Activated naive CD4-positive, alpha-beta T cell treated with anti-CD3 and anti-CD28 coated beads, Interleukin-2, amount 10 ng/mL, durations not matched to agents 7 days and 5 days (primary cell): ENCODE measurements at places on chromosomes 5 and 9.
A peak's percentile ranks its signal among the peaks of the same experiment; 100 is the strongest.

- peak; percentile 50 for DNase-seq
Observed at GRCh38 chr5:66757219-66757833, 161.1 kb downstream of the MAST4 start.

DNA sequence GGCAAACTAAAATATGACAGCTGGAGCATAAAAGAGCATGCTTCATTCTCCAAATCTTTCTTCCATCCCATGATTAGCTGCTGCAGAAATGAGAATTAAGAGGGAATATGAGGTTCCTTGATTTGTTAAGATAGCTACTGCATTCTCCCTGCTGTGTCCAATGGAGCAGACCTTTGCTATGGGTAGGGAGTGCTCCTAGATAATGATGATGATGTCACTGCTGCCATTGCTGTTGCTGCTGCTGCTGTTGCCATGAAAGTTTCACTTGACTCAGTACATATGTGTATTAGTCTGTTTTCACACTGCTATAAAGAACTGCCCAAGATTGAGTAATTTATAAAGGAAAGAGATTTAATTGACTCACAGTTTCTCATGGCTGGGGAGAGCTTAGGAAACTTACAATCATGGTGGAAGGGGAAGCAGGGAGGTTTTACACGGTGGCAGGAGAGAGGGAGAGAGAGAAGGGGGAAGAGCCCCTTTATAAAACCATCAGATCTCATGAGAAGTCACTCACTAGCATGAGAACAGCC is 128.9 kb downstream of the INSYN2B start:
- no peak for DNase-seq

GRCh38 chr9:126164796-126165525 is 161.7 kb upstream of the MVB12B start:
- no peak for DNase-seq

- DNase-seq: no peak
Observed at GRCh38 chr5:4977416-4978110, 162.6 kb upstream of the ADAMTS16 start.

- DNase-seq: no peak
Observed at GRCh38 chr9:32344551-32345182, 39.8 kb upstream of the ACO1 start.

GRCh38 chr5:93911609-93912008 is 170.2 kb upstream of the POU5F2 start:
- DNase-seq: no peak

GRCh38 chr9:112556497-112557442 is 70.1 kb downstream of the KIAA1958 start:
- no peak for DNase-seq

DNA sequence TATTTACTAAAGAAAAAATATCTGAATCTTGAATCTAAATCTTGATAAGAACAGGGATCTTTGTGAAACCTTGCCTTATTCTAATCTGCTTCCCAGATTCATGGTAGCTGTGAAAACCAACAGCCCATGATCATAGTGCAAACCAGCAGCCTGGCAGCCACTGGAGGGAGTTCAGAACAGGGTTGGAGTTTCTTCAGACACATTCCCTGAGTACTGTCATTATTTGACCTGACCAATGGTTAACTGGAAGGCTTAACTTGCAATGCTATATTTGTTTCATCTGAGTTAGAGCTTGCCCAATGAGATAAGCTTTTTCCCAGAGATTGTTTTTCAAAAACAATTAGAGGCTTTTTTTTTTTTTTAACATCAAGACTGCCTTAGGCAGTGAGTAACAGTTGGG is 47.8 kb downstream of the LOX start:
- DNase-seq: no peak

DNA sequence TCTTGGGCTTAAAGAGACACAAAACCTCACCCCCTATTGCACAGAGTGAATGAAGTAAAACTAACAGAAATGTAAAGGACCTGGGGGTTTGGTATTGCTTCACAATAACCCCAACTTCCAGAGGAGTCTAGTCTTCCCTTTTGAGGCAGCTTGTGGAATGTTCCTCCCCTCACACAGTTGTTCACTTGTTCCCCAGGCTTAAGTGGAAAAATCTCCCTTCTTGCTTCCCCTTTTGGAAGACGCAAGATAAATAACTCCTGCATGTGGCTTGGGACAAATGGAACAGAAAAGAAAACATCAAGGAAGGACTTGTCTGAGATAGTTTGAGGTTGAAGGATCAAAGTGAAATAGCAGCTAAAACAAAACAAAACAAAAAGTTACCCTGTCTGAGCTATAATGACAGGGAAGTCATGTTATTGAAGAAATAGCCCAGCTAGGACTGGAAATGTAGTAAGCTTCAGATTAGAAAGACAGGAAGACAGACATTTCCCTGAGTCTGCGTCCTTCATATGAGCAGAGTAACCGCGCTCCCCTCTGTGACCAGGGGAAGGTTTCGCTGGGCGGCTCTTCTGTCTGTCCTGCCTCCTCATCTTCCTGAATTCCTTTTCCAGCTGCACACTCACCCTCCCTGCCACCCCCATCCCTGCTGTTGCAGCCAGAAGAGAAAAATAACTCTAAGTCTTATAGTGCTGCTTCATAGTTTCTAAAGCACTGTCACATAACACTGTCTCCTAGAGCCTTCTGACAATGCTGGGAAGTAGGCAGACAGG is 8.8 kb downstream of the SPARC start:
- no peak for DNase-seq

GRCh38 chr9:112858005-112858404 is 32.7 kb downstream of the SLC46A2 start:
- no peak for DNase-seq

DNA sequence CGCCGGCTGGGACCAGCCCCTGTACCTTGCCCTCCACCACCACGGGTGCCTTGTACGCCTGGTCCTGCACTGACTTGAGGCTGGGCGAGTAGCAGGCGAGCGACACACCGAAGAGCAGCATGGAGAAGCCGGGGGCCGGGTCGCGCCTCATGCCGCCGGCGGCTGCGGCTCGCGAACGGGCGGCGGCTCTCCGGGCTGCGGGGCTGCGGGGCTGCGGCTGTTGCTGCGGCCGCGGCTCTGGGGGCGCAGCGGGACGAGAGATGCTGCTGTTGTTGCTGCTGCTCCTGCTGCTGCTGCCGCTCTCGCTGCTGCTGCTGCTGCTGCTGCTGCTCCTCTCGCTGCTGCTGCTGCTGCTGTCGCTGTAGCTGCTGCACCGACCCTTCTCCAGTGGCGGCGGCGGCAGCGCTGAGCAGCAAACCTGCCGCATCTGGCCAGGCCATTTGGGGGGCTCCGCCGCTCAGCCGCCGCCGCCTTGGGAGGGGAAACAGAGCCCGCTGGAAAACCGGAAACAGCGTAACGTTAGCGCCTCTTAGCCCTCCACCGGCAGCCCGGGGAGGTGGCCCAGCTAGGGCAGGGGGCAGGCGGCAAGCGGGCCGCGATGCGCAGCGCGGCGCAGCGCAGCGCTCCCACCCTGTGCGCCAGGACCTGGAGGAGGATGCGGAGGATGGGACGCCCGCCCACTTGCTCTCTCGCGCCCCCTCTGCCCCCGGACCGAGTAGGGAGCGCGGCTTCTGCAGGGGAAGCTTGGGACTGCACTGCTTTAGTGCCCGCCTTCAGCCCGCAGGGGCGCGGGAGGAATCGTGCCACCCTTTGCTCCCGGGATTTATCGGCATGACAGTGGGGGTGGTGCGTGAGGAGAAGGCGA is at the start of gene NRG2:
NRG2 (minus strand) TSS at position 657 of the 865 bp plus-strand sequence.
- peak; percentile 65 for DNase-seq

DNA sequence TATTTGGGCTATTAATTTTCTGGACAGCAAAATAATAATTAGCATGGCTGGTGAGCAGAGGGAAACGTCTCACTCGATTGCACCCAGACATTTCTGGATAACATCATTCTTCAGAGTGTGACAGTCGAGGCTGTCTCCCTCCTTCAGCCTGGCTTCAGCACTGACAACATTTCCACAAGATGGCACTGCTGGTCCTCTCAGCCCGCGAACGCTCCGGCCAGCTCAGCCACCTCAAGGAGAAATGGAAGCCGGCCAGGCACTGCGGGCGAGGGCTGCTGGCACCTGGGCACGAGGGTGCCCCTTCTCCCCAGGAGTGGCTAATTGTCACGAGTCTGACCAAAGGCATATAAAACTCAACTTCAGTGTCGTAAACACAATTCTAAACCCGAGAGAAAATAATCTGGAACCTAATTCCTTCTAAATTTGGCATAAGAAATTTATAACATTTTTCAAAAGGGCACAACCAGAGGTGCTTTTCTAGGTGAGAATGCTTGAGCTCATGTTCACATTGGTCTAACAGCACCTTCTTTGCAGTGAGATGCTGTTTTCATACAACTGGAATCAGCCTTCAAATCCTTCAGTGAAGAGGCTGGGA is 65.9 kb downstream of the DAP start:
- no peak for DNase-seq

GRCh38 chr5:11273180-11273903 is 512.3 kb upstream of the DAP start:
- no peak for DNase-seq

DNA sequence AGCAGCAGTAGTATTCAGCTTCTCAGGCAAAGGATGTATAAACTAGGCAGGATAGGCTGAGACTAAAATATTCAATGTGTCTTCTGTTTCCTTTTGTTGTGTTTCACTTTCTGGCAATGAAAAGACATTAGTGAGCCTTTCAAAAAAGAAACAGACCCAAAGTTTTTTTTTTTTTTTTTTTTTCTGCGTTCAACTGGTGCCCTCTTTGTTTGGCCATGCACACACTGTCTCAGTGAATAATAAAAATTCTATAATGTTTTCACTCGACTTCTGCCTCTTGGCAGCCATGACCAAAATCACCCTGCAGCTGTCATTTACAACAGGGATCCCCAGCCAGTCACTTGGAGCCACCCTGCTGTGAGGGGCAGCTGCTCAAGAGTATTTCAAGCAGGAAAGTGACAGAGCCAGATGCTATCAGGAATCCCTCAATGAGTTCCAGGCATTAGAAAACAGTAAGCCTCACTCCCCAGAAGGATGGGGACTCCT is 44.0 kb upstream of the MAN2A1 start:
- no peak for DNase-seq

DNA sequence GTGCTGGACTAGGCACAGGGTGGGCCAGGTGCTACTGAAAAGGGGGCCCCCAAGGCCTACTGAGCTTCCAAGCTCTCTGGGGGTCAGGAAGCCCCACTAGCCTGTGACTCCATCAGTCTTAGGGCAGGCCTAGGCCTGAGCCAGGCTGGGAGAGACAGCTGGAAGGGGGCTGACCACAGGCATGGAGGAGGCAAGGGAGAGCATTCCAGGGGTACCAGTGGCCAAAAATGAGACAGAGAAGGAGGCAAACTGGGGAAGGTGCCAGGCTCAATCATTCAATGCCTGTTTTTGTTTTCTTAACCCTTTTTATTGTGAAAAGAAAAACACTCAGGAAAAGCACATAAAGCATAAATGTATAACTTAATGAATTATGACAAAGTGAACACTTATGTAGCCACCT is 26.2 kb upstream of the TCF7 start:
- DNase-seq: peak; percentile 17

GRCh38 chr5:25500635-25501034 is 855.9 kb upstream of the CDH10 start:
- DNase-seq: no peak

GRCh38 chr5:123535648-123536047 is 23.7 kb downstream of the CSNK1G3 start:
- DNase-seq: no peak

DNA sequence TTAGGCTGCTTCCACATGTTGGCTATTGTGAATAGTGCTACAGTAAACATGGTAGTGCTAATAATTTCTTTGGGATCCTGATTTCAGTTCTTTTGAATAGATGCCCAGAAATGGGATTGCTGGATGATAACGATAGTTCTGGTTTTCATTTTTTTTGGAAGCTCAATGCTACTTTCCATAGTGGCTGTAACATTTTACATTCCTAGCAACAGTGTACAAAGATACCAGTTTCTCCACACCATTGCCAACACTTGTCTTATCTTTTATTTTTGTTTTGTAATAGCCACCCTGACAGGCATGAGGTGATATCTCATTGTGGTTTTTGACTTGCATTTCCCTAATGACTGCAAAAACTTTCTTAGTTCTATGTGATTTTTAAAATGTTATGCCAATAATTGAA is 68.8 kb upstream of the LRRC70 start:
- no peak for DNase-seq

GRCh38 chr9:64773491-64773931 is 511.5 kb downstream of the FOXD4L5 start:
- DNase-seq: no peak

DNA sequence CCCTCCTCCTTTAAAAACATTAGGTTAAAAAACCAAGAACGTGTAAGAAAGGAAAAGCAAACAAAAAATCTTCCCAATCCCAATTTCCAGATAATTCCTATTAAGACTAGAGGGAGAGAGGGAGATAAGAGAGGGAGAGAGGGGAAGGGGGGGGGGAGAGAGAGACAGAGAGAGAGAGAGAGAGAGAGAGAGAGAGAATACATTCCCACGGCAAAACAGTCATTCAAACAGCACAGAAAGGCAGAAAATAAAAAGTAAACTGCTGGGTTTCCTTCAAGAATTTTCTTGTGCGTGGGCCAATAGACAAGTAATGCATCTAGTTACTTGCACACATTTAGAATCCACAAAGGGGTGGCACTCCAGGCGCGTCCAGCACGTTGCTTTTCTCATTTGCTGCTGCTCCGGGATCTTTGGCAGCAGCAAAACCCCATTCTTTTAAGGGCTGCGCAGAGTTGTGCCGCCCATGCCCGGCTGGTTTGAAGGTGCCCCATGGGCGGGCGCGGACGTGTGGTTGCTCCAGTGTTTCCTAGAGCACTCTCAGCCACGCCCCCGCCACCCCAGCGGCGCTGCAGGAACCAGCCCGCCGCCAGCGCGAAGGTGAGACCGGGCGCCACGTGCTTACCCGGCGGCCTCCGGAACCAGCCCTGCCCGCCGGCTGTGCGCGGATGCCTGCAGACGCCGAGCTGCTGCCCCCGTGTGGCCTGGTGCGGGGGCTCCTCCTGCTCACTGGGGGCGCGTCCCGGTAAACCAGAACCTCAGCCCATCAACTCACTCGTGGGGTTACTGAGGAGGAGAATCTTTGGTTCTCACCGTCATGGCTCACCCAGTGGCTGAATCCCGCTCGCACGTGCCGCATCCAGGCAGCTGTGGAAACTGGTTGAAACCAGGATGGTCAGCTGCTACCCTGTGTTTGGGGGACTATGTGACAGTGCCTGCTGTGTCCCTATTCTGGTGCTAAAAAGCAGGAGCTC is 44.6 kb downstream of the STC2 start:
- peak; percentile 85 for DNase-seq

DNA sequence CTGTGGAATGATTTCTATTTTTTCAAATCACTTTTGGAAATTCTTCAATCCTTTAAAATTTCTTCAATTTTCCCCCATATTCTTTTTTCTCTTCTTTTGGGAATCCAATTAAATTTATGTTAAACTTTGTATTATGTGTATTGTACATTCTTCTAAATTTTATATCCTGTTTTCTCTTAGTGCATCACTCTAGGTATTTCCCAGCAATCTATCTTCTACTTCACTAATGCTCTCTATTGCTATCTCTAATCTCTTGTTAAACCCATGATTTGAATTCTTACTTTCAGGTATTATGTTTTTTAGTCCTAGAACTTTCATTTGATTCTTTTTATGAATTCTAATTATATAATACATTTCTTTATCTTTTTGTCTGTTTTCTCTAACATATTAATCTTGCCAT is 23.4 kb upstream of the SLC24A2 start:
- no peak for DNase-seq

GRCh38 chr5:76106149-76106548 is 23.0 kb downstream of the SV2C start:
- no peak for DNase-seq
